Panc1 (cell line): ENCODE measurements at places on chromosomes 7 and 10. TPM values are rescaled to one million over a fixed set of nuclear protein-coding genes. Genes with fewer than 3 reads are reported as not detected.

OPN1SW gene
- not detected for total RNA-seq

DNA sequence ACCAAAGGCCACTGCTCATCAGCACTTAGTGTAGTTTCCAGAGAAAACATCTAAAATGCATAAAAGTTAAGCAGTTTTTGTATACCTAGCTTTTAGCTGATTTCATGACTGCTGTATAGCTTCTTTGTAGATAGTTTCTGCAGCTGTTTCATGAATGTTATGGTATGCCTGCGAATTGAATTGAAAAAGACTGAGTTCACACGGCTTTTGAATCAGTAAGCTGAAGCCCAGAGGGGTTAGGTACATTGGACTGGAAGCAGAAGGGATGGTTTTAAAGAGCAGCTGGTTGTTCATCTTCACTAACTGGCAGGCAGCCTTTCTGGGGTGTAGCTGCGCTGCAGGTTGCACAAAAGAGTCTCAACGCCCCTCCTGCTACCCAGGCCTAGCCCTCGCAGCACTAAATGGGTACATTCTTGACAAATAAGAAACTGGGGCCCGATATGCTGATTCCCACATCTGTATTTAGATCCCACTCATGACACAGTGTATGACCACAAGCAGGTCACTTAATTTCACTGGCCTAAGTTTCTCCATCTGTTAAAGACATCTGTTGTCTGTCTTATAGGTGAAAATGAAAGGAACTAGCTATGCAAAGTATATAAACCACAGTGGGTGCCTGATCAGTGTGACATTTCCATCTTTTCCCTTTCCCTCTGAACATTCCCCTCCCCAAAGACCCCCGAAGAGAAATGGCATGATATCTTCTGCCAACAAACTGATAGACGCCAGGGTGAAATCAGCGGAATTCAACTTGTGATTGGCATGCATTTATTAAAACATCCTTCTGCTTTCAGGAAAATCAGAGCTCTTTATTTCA is 85.9 kb upstream of the AGBL3 start:
- H3K27me3 ChIP-seq: no peaks in the 10 kb centered on the region
- no peak for DNase-seq
- H3K27ac ChIP-seq: no peak overlapping the region
- H3K4me3 ChIP-seq: no peak overlapping the region

DNA sequence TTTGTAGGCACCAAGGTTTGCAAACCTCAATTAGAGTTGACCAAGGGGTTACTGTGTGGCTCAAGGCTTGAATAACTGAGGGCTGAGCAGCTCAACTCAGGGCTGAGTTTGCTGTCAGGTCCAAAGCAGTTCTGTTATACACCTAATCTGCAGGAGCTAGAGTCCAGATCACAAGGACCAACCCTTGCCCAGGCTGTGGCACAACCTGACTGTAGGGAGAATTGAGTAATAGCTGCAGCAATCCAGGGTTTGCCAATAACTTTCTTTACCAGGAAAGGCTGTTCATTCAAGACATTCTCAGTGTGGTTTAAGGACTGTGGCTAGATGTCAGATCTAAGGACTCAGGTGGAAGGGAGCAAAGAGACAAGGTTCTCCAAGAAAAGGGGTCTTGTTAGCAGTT is 115.6 kb upstream of the IMMP2L start:
- H3K27ac ChIP-seq: no peak overlapping the region
- no peak for DNase-seq
- H3K4me3 ChIP-seq: no peak overlapping the region
- H3K36me3 ChIP-seq: no peaks in the 10 kb centered on the region
- H3K4me1 ChIP-seq: no peaks in the 10 kb centered on the region

DNA sequence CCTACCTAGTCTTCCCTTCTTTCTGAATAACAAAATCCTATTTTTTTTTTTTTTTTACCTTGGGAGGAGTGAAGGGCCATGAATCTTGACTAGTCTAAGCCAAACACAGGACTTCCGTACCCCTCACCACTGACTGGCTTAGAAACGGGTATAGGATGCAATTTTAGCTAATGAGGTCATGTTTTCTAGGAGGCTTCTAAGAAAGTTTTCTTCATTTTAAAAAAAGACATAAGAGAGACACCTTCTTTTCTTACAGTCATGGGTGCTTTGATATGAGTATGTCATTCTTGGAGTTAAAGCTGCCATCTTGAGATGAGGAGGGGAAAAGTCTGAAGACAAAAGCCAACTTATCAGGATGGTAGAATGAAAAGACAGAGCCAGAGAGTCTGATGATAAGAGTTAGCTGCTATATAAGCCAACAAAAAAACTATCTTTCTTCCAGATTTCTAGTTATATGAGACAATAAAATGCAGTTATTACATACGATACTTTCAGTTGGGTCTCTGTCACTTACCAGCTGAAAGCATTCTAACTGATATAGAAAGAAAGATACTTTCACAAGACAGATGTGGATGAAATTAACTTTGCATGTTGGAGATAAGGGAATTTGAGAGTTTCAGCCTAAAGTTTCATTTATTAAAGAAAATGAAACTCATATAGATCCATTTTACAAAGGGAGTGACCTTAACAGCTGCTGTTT is 34.0 kb downstream of the ZNF438 start:
- peaks cover 6% of the 10 kb centered on the region; the same call in 1 of the 2 replicates for H3K4me1 ChIP-seq
- DNase-seq: no peak
- no peaks in the 10 kb centered on the region for H3K36me3 ChIP-seq
- no peak overlapping the region for H3K4me3 ChIP-seq

DNA sequence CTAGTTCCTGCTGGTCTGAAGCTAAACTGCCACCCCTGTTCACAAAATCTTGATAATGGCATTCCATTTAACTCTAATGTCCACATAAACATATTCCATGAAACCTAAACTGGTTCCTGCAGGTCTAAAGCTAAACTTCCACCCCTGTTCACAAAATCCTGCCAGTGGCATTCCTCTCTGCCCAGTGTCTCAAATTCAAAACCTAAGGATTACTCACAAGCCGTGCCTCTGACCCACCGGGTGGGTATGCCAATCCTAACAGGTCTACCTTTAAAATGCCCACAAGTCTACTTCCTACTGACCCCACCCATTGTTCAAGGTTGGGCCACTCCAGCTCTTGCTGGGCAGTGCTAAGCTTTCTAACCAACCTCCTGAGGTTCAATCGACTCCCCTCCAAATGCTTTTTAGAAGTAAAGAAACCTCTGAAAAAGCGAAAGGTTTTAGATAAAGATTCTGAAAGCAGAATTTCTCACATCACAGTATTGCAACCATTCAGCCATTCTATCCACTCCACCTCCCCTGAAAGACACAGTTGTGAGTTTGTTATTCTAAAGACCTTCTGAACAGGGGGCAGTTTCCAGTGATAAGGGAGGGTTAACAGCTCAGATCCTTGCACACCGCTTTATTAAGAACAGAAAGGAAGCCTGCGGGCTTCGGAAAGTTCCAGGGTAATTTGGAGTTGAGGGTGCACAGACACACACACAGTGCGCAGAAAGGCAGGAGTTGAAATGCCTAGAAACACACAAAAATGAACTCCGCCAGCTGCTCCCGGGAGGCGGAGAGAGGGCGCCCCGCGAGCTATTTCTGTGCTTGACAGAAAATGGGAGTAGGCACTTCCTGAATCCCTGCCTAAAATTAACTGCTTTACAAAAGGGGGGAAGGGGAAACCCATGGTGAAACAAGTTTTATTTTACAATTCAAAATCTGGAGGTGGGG is 87.7 kb downstream of the TNS3 start:
- no peak for DNase-seq
- H3K27me3 ChIP-seq: no peaks in the 10 kb centered on the region
- peaks cover 11% of the 10 kb centered on the region for H3K36me3 ChIP-seq
- peak overlapping the region; percentile 91 for H3K27ac ChIP-seq
- no peak overlapping the region for H3K4me3 ChIP-seq
- H3K4me1 ChIP-seq: peaks cover 98% of the 10 kb centered on the region

DNA sequence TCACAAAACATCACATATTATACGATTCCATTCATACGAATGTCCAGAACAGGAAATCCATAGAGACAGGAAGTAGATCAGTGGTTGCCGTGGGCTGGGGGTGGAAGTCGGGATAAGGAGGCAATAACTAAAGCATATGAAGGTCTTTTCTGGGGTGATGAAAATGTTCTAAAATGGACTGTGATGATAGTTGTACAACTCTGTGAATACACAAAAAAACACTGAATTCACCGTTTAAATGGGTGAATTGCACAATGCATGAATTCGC is 3.2 kb upstream of the INSIG1 start:
- no peaks in the 10 kb centered on the region; the same call in 1 of the 2 replicates for H3K36me3 ChIP-seq
- no peak overlapping the region for H3K27ac ChIP-seq
- no peaks in the 10 kb centered on the region for H3K27me3 ChIP-seq
- no peak overlapping the region for H3K4me3 ChIP-seq
- no peak for DNase-seq
- peaks cover 12% of the 10 kb centered on the region for H3K4me1 ChIP-seq

- H3K27me3 ChIP-seq: no peaks in the 10 kb centered on the region
- peaks cover 43% of the 10 kb centered on the region for H3K36me3 ChIP-seq
- no peak overlapping the region for H3K27ac ChIP-seq
- no peaks in the 10 kb centered on the region for H3K4me1 ChIP-seq
- no peak overlapping the region for H3K4me3 ChIP-seq
- no peak for DNase-seq
Observed at GRCh38 chr10:104020020-104020419, 53.1 kb downstream of the SLK start.

DNA sequence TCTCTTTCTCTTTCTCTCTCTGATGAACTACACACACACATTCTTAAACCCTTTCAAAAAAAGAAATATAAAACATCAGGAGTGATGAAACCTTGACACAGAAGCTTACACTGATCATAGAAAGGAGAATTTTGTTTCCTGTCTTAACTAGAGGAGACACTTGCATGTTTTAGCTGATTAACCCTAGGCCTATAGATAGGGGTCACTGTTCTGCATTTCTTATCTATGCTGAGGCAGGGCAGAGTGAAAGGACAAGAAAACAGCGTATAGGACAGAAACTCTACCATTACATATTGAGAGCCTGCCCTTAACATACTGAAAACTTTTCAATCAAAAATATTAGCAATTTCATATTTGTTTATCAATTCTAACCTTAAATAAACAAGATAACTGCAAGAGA is 680.6 kb upstream of the MBL2 start:
- no peak overlapping the region for H3K27ac ChIP-seq
- no peaks in the 10 kb centered on the region for H3K36me3 ChIP-seq
- no peak for DNase-seq
